Fibroblast of lung (primary cell): ENCODE measurements at places on chromosomes 11 and 22.

GRCh38 chr11:98431463-98432359, 589.0 kb upstream of the CNTN5 start:
- no peak for DNase-seq

DNA sequence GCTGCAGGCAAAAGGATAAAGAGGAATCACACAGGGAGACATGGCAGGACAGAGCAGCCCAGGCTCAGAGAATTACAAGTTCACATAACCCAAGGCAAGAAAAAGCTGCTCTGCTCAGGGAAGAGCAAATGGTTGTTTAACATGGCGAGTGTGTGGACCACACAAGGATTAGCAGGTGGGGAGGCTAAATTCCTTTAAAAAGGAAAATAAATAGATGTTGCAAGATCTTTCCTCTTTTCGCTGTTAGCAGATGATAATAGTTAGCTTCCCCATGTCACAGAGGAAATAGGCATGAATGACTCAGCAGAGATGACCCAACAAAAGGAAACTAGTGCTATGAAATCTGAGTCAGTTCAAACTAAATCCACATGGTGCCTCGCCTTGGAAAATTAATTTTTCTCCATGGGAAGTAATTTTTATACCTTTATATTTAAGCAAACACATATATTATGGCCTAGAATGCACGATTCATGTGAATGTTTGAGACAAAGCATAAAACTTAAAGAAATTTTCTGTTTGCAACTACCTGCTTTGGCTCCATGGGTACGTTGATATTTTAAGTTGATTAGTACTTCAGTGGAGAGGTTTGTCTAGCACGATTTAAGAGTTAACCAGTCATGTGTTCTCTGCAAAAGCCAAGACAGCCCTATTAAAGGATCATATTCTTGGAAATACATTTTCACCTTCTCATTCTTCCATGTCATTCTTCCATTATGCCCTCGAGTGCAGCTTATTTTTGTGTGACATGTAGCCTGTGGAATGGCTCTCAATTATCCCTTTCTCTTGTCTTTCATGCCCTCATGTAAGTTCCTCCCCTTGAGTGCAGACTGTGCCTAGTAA, 38.5 kb upstream of the FJX1 start:
- DNase-seq = peak; percentile 87

DNA sequence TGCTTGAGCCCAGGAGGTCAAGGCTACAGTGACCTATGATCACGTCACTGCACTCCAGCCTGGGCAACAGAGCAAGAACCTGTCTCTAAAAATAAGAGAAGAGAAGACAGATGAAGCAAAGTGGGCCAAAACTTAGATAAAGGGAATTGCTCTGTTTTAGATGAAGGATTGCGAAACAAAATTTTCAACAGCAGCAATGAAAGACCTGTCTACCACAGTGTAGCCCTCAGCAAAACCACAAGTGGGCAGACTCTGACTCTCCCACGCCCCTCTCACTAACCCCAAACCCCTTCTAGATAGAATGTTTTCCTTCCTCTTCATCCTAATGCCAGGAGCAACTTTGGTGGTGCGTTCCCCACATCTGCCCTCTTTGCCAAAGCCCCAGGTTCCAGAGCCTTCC, 105.6 kb upstream of the ALDH3B2 start:
- DNase-seq = no peak

DNA sequence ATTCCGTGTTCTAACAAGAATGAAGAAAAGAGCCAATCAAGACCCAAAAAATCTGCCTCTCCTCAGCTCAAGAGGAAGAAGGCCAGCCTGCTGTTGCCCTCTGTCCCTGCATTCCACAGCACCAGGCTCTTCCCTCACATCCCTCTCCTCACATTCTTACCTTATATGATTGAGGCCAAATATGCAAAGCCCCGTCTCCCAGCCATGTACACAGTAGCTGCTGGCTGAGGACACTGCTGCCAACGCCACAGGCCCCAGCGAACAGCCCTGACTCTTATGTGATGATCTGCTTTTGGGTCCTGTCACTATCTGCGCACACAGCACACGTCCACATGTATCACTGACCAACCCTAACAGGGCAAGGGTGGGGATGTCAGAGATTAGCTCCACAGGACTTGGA, 60.2 kb downstream of the MICAL3 start:
- no peak for DNase-seq

- no peak for DNase-seq
Measured at GRCh38 chr22:23621082-23621780, 10.9 kb downstream of the DRICH1 start.

DNA sequence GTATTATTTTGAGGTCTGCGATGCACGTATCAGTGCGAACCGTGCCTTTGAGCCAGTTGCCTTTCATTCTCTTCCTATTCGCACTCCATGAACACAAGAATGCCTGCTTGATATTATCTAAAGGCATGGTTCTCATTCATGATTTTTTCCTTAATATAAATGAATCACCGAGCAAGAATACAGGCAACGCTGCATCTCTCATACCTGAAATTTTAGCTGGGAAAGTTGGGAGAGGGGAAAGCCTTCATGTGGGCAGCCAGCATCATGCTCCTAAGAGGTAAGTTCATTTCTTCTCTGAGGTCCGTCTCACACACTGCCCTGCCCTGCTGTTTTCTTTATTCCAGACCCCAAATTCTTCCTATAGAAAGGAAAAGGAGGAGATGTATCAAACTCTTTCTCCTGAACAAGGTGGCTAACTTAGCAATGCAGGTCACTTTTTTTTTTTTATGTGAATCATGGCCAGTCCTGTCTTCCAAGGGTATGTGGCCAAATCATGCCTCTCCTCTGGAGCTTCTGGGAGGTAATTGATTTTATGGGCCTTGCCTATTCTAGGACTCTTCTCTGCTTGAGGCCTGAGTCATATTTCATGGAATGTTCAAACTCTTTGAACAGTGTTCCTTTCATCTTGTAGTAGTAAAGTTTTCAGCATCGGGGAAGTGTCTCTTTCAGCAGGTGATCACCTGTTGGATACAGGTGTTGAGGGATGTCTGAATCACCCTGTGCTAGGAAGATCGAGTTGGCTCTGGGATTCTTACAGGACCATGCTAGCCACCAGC, 3.2 kb downstream of the GLB1L2 start:
- DNase-seq = no peak

DNA sequence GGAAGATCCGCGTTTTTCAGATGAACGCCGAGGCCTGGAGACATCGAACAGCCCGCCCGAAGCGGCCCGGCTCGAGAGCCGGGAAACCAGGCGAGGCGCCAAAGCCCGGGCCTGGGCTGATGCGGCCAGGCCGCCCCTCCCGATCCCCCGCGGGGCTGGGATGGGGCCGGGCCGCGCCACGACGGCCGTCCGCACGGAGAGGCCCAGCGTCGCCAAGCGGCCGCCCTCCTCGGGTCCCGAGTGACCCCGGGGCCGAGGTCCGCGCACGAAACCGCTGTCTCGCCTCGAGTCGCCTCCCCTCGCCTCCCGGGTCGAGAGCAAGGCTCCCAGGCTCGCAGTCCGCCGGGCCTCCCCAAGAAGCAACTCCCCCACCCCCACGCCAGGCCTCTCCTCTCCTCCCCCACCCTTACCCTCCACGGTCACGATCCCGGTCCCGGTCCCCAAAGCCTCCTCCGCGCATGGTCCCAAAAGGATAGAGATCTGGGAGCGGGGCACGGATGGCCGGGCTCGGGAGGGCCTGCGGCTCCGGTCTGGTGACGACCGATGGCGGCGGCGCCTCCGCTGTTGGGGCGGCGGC, 482 bp downstream of the DDX17 start:
- peak; percentile 74 for DNase-seq

DNA sequence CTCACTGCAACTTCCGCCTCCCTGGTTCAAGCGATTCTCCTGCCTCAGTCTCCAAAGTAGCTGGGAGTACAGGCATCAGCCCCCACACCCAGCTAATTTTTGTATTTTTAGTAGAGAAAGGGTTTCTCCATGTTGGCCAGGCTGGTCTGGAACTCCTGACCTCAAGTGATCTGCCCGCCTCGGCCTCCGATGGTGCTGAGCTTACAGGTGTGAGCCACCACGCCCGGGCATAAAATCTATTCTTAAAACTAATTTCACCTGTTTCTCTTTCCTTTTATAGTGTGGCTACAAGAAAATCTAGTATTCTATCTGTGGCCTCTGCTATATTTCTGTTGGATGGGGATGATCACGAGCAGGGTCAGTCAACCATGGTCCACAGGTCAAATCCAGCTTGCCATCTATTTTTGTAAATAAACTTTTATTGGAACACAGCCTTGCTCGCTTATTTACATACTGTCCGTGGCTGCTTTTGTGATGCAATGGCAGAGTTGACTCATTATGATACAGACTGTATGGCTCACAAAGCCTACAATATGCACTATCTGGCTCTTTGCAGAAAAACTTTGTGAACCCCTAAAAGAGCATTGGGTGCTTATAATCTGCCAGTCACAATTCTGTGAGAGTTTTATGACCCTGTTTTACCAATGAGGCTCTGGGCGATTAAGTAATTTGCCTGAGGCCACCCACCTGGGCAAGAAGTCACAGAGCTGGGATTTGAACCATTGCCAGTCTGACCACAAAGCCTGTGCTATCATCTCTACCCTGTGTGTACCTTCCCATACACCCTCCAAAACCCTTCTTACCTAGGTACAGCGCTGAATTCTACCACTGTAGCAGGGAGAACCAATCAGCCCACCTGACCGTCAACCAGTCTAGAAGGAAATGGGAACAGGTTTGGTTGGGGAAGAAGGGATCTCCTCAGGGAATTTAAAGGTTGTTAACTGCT, 28.3 kb downstream of the SLC1A2 start:
- peak; percentile 74 for DNase-seq

GRCh38 chr22:41152902-41153301, 52.2 kb upstream of the L3MBTL2 start:
- DNase-seq = no peak
